ENCODE measurements at places on chromosomes 13 and 19. TPM values are rescaled to one million over a fixed set of nuclear protein-coding genes. Genes with fewer than 3 reads are reported as not detected.

The LPAR2 gene
- total RNA-seq: 0.30 TPM

The SULT2A1 gene
- total RNA-seq: not detected

The NBEA gene
- total RNA-seq: 3.2 TPM

The ZNF260 gene
- 21.7 TPM for total RNA-seq

The ELAVL3 gene
- total RNA-seq: not detected

The CDADC1 gene
- total RNA-seq: 2.9 TPM

The POU2F2 gene
- 0.15 TPM for total RNA-seq

The NXNL1 gene
- total RNA-seq: not detected

The CEACAM19 gene
- total RNA-seq: 0.30 TPM

The UHRF1 gene
- 42.6 TPM for total RNA-seq

The OR7C1 gene
- total RNA-seq: not detected

The B3GNT3 gene
- total RNA-seq: not detected

The PSG1 gene
- not detected for total RNA-seq

The C5AR1 gene
- total RNA-seq: not detected

The NRTN gene
- total RNA-seq: not detected

The MISP3 gene
- 0.61 TPM for total RNA-seq

The DAND5 gene
- total RNA-seq: not detected

The DDA1 gene
- total RNA-seq: 27.7 TPM

The SLC1A6 gene
- total RNA-seq: not detected

The MARCHF2 gene
- 265 TPM for total RNA-seq

The CRX gene
- not detected for total RNA-seq

The LENG9 gene
- 7.5 TPM for total RNA-seq

The ZNF433 gene
- 2.6 TPM for total RNA-seq

The F10 gene
- total RNA-seq: not detected

The FCHO1 gene
- 0.65 TPM for total RNA-seq

The TNFRSF19 gene
- 0.65 TPM for total RNA-seq

The FXYD7 gene
- total RNA-seq: not detected

The PPM1N gene
- 1.9 TPM for total RNA-seq

The DPF1 gene
- total RNA-seq: 1.6 TPM

The PEG3 gene
- total RNA-seq: not detected

The C19orf44 gene
- 2.6 TPM for total RNA-seq

The GRAMD1A gene
- total RNA-seq: 30.2 TPM

The VSTM2B gene
- total RNA-seq: not detected

The ZNF610 gene
- 1.4 TPM for total RNA-seq

The FOXA3 gene
- total RNA-seq: under 0.01 TPM

The FBXO17 gene
- total RNA-seq: 21.8 TPM

The CABP5 gene
- total RNA-seq: not detected

The TRPC4 gene
- 0.32 TPM for total RNA-seq

The DNAAF3 gene
- total RNA-seq: 0.76 TPM

The ERICH6B gene
- not detected for total RNA-seq

The STARD13 gene
- total RNA-seq: 25.0 TPM

The KASH5 gene
- not detected for total RNA-seq

The TEX101 gene
- total RNA-seq: not detected

The DNASE2 gene
- 15.6 TPM for total RNA-seq

The CYP4F3 gene
- not detected for total RNA-seq

The LILRB4 gene
- not detected for total RNA-seq

The CNFN gene
- not detected for total RNA-seq

The TYK2 gene
- 82.8 TPM for total RNA-seq

The HCN2 gene
- under 0.01 TPM for total RNA-seq

The SH2D3A gene
- 0.61 TPM for total RNA-seq

The APOC4 gene
- not detected for total RNA-seq

The FAM124A gene
- total RNA-seq: 3.6 TPM

The ZNF726 gene
- total RNA-seq: 2.7 TPM

The SCN1B gene
- total RNA-seq: 2.9 TPM

The RASIP1 gene
- total RNA-seq: 68.2 TPM

The MADCAM1 gene
- total RNA-seq: not detected

The IGFL1 gene
- total RNA-seq: not detected
